ENCODE measurements at places on chromosomes 2 and 18.

GRCh38 chr2:72483346-72483745, 335.7 kb upstream of the CYP26B1 start:
- no peak for DNase-seq

DNA sequence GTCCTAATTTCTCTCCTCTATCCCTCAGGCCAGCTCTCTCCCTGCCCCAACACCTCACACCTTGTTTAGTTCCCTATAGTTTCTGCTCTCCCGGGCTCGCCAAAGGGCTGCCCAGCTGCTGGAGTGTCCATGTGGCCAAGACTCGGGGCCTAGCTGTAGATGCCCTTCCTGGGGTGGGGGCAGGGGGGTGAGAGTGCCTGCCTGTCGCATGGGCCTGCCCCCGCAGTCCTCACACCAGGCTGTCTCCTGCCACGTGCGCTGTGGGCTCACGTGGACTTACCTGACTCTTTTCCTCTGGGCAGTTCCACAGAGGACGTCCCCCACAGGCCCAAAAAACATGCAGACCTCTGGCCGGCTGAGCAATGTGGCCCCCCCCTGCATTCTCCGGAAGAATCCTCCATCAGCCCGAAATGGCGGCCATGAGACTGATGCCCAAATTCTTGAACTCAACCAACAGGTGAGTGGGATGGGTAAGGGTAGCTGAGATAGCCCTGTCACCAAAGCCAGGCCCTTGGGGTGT, 7.4 kb upstream of the TMEM214 start:
- DNase-seq = no peak

DNA sequence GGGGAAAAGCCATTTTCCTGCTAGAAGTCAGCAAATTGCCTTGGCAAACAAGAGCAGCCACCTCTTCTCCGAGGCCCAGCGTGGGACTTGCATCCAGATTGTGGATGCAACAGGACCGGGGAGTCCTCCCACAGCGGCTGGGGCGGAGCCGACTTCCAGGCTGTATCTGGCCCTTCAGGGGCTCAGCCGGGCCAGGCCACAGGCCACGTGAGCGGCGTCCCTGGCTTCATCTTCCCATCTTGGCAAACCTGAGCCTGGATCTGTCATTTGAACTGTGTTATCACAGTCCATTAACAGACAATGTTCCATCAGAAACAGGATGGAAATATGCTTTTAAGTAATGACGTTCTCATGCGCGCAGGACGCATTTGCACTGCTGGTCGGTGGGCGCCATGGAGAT, 483.5 kb upstream of the SALL3 start:
- DNase-seq = no peak

DNA sequence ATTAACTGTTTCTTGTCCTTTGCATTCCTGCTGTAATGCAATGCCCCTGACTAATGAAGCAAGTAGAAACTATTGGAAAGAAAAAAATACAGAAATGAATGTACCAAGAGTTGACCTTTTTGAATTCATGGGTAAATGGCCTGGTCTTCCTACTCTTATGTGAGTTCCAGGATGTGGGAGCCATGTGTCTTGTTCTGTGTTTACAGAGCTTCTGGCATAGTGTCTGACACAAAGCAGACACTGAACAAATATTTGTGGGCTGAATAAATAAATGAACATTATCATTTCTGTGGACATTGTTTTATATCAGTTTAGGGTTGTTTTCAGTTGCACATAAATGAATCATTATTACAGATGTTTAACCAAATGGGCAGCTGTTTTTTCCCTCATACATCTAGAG, 155.5 kb downstream of the CD8B2 start:
- DNase-seq = no peak

- DNase-seq = no peak
These were observed 477.9 kb upstream of the TNP1 start for GRCh38 chr2:217337771-217338170.

DNA sequence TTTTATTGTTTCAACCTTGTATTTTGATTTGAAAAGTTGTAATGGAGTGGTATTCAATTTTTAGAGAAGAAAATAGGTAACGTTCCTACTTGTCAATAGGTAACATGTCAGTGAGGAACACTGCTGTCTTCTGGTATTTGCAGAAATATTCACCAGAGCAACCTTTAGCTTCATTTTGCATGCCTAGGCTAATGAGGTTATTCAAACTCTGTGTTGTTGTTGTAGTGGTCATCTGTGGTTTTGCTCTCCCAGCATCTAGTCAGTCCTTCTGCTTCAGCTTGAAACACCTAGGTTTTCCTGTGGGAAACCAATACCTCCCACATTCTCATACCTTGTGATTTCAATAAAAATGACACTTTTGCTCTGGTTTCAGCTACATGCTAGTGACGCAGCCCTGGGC, 98.4 kb downstream of the LYPD6 start:
- no peak for DNase-seq

DNA sequence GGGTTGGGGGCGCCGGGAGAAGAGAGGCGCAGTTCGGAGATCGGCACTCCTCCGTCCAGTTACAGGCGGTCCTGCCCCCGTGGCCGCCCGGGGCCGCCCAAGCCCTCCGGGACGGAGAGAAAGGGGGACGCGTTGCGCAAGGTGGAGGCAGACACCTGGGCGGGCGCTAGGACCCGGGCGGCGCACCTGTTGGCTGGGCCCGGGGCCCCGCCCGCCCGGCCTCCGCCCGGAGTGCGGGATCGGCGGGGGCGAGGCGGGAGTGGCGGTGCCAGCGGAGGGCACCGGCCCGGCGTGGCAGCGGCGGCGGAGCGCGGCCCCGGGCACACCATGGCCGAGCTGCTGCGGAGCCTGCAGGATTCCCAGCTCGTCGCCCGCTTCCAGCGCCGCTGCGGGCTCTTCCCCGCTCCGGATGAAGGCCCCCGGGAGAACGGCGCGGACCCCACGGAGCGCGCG, at the start of gene SGPP2:
SGPP2 (plus strand) TSS at position 268 of the 453 bp plus-strand sequence; CDS start at position 328, 60 bp downstream.
- DNase-seq = no peak

- no peak for DNase-seq
These were observed 177.5 kb downstream of the CD8B2 start for GRCh38 chr2:106664669-106665068.

GRCh38 chr18:3110034-3110752, 97.2 kb upstream of the LPIN2 start:
- no peak for DNase-seq

DNA sequence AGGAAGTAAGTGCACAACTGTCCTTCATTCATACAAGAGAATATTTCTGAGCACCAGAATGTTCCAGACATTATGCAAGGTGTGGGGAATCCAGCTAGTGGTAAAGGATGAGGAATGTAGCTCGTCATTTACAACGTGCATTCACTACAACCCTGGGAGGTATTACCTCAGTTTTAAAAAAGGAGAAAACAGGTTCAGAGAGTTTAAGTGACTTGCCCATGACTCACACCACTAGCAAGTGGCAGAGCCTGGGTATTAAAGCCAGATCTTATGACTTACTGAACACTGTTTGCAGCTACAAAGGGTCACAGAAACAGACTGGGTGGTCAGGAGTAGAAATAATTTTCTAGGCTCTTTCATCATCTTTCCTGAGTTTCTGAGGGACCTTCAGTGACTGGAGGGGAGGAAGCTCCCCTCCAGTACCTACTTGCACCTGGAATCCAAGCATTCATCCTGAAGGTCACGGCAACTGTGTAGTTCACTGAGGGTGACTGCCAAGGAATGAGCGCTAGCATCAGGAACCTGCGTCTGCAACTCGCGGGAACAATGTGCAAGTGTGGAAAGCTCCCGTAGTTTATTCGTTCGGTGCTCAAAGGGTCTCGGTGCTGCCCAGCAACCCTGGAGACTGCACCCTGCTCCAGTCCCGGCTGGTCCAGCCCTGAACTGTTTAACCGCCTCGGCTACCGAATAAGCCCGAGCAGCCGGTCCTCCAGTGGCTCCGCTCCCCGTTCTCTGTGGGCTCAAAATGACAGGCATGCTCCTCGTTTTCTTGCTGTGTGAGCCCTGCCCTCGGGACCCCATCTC, 647 bp downstream of the CCDC121 start:
- DNase-seq = no peak

- DNase-seq = no peak
These were observed 416.1 kb upstream of the ETAA1 start for GRCh38 chr2:66981074-66981473.

DNA sequence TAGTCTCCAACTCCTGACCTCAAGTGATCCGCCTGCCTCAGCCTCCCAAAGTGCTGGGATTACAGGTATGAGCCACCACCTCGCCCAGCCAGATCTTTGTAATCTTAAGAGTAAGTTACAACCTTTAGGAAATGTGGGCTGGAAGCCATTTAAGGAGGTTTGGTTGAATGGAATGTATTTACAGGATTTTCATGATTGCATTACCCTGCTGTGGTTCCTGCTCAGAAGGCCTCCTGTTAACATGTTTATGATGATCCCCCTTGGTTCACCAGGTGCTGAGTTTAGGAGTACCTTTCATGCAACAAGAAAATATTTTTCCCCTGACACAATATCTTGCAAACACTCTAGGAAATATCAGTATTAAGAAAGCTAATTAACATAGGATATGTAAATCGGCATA, 187.4 kb upstream of the SH3BP4 start:
- no peak for DNase-seq

DNA sequence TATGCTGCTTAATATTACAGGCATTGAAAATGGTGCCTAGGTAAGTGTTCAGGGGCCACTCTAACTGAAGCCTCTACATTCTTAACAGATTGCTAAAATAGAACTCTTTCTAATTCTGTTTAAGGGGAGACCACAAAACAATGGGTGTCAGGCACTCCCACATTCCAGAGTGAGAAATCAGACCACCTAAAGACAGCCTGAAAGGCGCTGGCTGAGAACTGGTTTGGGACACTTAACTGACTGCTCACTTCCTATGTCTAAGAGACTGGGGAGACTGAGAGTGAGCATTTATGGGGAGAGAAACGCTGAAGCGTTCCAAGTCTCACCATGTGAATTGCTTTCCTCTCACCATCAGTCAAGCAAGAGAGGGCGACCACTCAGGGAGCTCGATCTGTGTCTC, 108.8 kb upstream of the ITGB6 start:
- no peak for DNase-seq

DNA sequence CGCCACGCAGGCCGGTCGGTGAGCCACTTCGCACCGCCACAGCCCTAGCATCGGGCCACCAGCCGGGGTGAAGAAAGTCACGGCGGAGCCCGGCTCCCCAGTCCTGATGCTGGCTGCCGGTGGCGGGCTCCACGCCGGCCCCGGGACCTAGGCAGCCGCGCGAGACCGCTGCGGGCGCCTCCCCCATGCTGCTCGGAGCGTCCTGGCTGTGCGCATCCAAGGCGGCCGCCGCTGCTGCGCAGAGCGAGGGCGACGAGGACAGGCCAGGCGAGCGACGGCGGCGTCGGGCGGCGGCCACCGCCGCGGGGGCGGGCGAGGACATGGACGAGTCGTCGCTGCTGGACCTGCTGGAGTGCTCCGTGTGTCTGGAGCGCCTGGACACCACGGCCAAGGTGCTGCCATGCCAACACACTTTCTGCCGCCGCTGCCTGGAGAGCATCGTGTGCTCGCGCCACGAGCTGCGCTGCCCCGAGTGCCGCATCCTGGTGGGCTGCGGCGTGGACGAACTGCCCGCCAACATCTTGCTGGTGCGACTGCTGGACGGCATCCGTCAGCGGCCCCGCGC, 433 bp downstream of the SH3RF3 start:
- DNase-seq = no peak
